ENCODE measurements at places on chromosomes 11 and 22.

DNA sequence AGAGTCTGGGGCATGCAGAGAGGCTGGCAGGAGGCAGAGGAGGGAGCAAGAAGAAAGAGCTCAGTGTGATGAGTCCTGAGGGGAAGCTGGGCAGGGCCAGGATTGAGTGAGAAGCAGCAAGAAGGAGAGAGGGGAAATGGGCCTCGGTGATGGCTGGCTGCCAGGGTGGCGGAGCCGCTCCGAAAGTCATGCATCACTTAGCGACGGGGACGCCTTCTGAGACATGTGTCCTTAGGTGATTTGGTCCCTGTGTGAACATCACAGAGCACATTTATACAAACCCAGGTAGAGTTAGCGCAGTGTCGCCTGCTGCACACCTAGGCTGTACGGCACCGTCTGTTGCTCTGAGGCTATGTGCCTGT is 15.1 kb downstream of the TBC1D22A start:
- no peak overlapping the region for H3K27ac ChIP-seq
- H3K4me1 ChIP-seq = peaks cover 55% of the 10 kb centered on the region
- DNase-seq = peak; percentile 70
- H3K27me3 ChIP-seq = no peaks in the 10 kb centered on the region
- no peak overlapping the region for H3K4me3 ChIP-seq

GRCh38 chr22:27574651-27575050 is 226.9 kb downstream of the MN1 start:
- H3K27me3 ChIP-seq = peaks cover 30% of the 10 kb centered on the region
- no peak overlapping the region for H3K27ac ChIP-seq
- no peak overlapping the region for H3K4me3 ChIP-seq
- H3K36me3 ChIP-seq = no peaks in the 10 kb centered on the region
- no peak for DNase-seq

- no peak overlapping the region for H3K4me3 ChIP-seq
- H3K36me3 ChIP-seq = no peaks in the 10 kb centered on the region
- peaks cover 94% of the 10 kb centered on the region for H3K4me1 ChIP-seq
- H3K27me3 ChIP-seq = no peaks in the 10 kb centered on the region
- no peak overlapping the region for H3K27ac ChIP-seq
- no peak for DNase-seq
Measured at GRCh38 chr11:10655227-10655626, 38.3 kb downstream of the IRAG1 start.

DNA sequence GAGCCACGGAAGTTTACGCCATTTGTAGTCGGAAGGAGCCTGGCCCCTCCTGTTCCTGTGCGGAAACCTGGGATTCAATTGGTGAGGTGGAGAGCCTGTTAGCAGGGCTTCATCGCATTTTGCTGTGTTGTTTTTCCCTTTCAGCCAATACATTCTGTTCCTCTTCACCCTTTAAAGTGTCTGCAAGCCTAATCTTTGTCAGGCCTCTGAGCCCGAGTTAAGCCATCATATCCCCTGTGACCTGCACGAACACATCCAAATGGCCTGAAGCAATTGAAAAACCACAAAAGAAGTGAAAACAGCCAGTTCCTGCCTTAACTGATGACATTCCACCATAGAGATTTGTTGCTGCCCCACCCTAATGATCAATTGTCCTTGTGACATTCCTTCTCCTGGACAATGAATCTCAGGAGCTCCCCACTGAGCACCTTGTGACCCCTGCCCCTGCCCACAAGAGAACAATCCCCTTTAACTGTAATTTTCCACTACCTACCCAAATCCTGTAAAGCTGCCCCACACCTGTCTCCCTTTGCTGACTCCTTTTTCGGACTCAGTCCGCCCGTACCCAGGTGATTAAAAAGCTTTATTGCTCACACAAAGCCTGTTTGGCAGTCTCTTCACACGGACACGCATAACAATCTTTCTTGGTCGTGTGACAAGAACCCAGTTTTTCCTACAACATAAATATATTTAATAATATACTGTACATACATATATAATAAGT is 37.1 kb upstream of the MMP12 start:
- no peaks in the 10 kb centered on the region for H3K36me3 ChIP-seq
- H3K27me3 ChIP-seq = no peaks in the 10 kb centered on the region
- no peak overlapping the region for H3K4me3 ChIP-seq
- H3K4me1 ChIP-seq = no peaks in the 10 kb centered on the region

- H3K4me1 ChIP-seq = peaks cover 48% of the 10 kb centered on the region
- H3K27me3 ChIP-seq = no peaks in the 10 kb centered on the region
- no peaks in the 10 kb centered on the region for H3K36me3 ChIP-seq
Measured at GRCh38 chr11:96155627-96156378, 187.2 kb downstream of the MAML2 start.

GRCh38 chr11:123584737-123585136 is 69.7 kb downstream of the SCN3B start:
- DNase-seq = no peak
- no peaks in the 10 kb centered on the region for H3K4me1 ChIP-seq
- H3K27ac ChIP-seq = no peak overlapping the region

DNA sequence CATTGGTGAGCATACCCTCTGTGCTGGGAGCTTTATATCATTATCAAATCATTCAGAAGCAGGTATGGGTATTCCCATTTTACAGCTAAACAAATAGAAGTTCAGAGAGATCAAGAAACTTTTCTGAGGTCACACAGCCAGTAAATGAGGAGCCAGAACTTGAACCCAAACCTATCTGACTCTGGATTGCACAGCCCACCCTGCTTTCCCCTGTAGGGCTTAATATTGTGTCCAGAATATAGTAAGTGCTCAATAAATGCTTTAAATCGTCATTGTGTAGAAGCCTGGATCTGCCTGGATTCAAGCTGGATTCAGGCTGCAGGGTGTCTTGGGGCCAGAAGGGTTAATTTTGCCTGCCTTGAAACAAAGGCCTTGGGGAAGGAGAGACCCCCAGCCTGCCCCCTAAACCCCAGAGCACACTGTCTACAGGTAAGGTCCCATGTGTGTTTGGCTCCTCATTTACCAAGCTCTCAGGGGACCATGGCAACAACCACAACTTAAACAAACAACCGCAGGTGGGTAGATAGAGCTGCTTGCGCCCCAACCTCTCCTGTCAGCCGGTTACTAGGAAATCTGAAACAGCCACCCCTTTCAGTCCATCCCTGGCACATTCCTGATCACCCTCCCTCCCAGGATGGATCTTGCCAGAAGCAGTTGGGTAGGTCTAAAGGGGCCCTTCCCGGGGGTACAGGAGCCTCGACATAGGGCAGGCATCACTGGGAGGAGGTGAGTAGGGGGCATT is 3.0 kb upstream of the SEC14L3 start:
- H3K4me3 ChIP-seq = no peak overlapping the region
- H3K36me3 ChIP-seq = no peaks in the 10 kb centered on the region
- H3K27me3 ChIP-seq = peaks cover 17% of the 10 kb centered on the region
- H3K4me1 ChIP-seq = no peaks in the 10 kb centered on the region
- DNase-seq = no peak

- peaks cover 25% of the 10 kb centered on the region for H3K4me1 ChIP-seq
- H3K27me3 ChIP-seq = peaks cover 69% of the 10 kb centered on the region
- no peak overlapping the region for H3K27ac ChIP-seq
- DNase-seq = no peak
- H3K4me3 ChIP-seq = peak overlapping the region; percentile 54
- no peaks in the 10 kb centered on the region for H3K36me3 ChIP-seq
Measured at GRCh38 chr11:112963368-112963955, 2.2 kb downstream of the NCAM1 start.

GRCh38 chr22:42560781-42561180 is 7.0 kb downstream of the SERHL2 start:
- no peak overlapping the region for H3K27ac ChIP-seq
- DNase-seq = no peak
- no peaks in the 10 kb centered on the region for H3K4me1 ChIP-seq
- H3K36me3 ChIP-seq = peaks cover under 1% of the 10 kb centered on the region

GRCh38 chr11:131356206-131356605 is 14.2 kb upstream of the NTM start:
- DNase-seq = no peak
- no peak overlapping the region for H3K4me3 ChIP-seq
- H3K4me1 ChIP-seq = no peaks in the 10 kb centered on the region

DNA sequence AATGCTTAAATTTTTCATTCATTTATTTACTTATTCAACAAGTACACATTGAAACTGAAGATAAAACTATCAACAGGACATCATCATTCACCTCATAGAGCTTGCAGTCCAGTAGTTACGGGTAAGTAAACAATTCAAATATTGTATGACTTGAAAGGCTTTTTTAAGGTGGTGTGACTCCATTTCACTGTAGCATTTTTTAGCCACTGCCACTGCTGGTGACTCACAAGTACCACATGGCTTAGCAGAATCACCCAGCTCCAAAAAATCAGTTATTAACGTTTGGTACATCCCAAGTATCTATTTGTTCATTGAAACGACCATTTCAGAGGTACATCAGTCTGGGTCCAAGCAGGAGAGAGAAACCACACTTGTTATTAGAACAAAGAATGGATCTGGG is 427.9 kb upstream of the DDI1 start:
- H3K27ac ChIP-seq = no peak overlapping the region
- H3K27me3 ChIP-seq = no peaks in the 10 kb centered on the region
- no peaks in the 10 kb centered on the region for H3K4me1 ChIP-seq
- H3K4me3 ChIP-seq = no peak overlapping the region

DNA sequence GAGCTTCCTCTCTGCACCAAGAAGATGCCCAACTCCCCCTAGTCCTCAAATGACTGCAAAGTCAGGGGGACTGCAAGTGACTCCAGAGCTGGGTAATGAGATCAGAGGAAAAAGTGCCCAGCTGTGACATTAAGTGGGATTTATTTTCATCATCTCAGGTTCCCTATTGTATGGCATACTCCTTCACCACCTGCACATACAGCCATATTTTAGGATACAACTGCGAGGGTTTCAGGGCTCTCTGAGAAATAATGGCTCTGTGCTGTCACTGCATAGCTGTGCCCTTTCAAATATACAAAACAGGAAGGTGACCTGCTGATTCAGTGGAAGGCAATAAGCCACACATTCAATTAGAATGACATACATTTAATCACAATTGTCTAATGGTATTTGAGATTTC is 45.6 kb upstream of the PLET1 start:
- H3K36me3 ChIP-seq = no peaks in the 10 kb centered on the region
- H3K27ac ChIP-seq = no peak overlapping the region
- no peaks in the 10 kb centered on the region for H3K27me3 ChIP-seq
- DNase-seq = no peak

- no peaks in the 10 kb centered on the region for H3K27me3 ChIP-seq
- no peaks in the 10 kb centered on the region for H3K4me1 ChIP-seq
- no peak for DNase-seq
- H3K36me3 ChIP-seq = no peaks in the 10 kb centered on the region
- no peak overlapping the region for H3K4me3 ChIP-seq
Measured at GRCh38 chr11:100769165-100769564, 82.1 kb downstream of the ARHGAP42 start.

GRCh38 chr22:35021161-35021560 is 44.8 kb upstream of the ISX start:
- DNase-seq = no peak
- H3K27me3 ChIP-seq = peaks cover 13% of the 10 kb centered on the region
- no peaks in the 10 kb centered on the region for H3K4me1 ChIP-seq
- H3K27ac ChIP-seq = no peak overlapping the region
- no peaks in the 10 kb centered on the region for H3K36me3 ChIP-seq

GRCh38 chr11:125903711-125904659 is at the start of gene DDX25:
Gene DDX25, plus strand, starts transcription at chr11:125904508. Its CDS starts 10 bp downstream, at chr11:125904518.
- H3K4me3 ChIP-seq = peak within 1 kb of the TSS; percentile 73
- no peak within 1 kb of the TSS for H3K27ac ChIP-seq
- H3K36me3 ChIP-seq = peaks cover 13% of the 10 kb centered on the region
- no peak for DNase-seq
- H3K4me1 ChIP-seq = peaks cover 19% of the 10 kb centered on the region
- H3K27me3 ChIP-seq = peaks cover 32% of the 10 kb centered on the region

- no peak for DNase-seq
- no peaks in the 10 kb centered on the region for H3K27me3 ChIP-seq
- no peaks in the 10 kb centered on the region for H3K36me3 ChIP-seq
- H3K4me1 ChIP-seq = peaks cover 64% of the 10 kb centered on the region
Measured at GRCh38 chr11:48033918-48034341, 53.6 kb downstream of the PTPRJ start.

GRCh38 chr11:64246871-64247728 is at the start of gene PPP1R14B:
Gene PPP1R14B, minus strand, starts transcription at chr11:64246943. Its CDS starts 270 bp downstream, at chr11:64246673.
- H3K4me3 ChIP-seq = peak within 1 kb of the TSS; percentile 94
- peaks cover 42% of the 10 kb centered on the region for H3K4me1 ChIP-seq
- H3K36me3 ChIP-seq = peaks cover 13% of the 10 kb centered on the region
- no peaks in the 10 kb centered on the region for H3K27me3 ChIP-seq
- H3K27ac ChIP-seq = peak within 1 kb of the TSS; percentile 79

DNA sequence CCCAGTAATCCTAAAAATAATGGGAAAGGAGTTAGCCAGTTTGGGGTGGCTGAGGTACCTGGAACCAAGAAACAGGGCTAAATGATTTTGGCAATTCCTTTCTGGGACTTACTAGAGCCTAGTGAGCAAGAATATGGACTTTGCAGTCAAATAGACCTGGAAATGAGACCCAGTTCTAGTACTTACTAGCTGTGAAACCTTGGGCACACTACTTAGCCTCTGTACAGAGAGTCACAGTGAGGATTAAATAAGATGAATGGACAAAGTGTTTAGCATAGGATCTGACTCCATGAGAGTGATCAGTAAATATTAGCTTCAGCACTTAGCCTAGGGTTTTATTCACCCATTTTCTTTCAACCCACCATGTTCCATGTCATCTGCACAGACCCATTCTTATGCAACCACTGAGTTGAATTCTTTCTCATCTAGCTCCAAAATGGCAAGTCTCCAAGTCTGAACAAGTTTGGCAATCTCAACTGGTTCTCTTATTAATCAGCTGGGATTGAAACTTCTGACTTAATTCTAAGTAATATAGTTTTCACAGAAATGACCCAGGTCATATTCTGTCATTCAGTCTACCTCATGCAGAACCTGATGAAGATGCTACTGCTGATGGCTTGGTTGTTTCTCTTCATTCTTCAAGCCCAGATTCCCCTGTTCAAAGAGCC is 15.0 kb upstream of the SORL1 start:
- H3K4me1 ChIP-seq = peaks cover 14% of the 10 kb centered on the region
- no peaks in the 10 kb centered on the region for H3K36me3 ChIP-seq
- H3K27me3 ChIP-seq = no peaks in the 10 kb centered on the region
- no peak overlapping the region for H3K27ac ChIP-seq
- DNase-seq = no peak
- H3K4me3 ChIP-seq = no peak overlapping the region

GRCh38 chr11:117431436-117431835 is 103.8 kb downstream of the CEP164 start:
- H3K27ac ChIP-seq = no peak overlapping the region
- H3K27me3 ChIP-seq = no peaks in the 10 kb centered on the region
- H3K36me3 ChIP-seq = no peaks in the 10 kb centered on the region
- no peak for DNase-seq
- no peak overlapping the region for H3K4me3 ChIP-seq

GRCh38 chr11:27158456-27159334 is 118.1 kb downstream of the BBOX1 start:
- peaks cover 5% of the 10 kb centered on the region for H3K27me3 ChIP-seq
- H3K27ac ChIP-seq = no peak overlapping the region
- H3K4me1 ChIP-seq = no peaks in the 10 kb centered on the region
- H3K36me3 ChIP-seq = no peaks in the 10 kb centered on the region
- DNase-seq = no peak

GRCh38 chr22:24153353-24153752 is 27.9 kb upstream of the SUSD2 start:
- no peak for DNase-seq
- H3K36me3 ChIP-seq = no peaks in the 10 kb centered on the region
- H3K4me1 ChIP-seq = peaks cover 67% of the 10 kb centered on the region
- H3K27ac ChIP-seq = peak overlapping the region; percentile 68

- DNase-seq = no peak
- peak overlapping the region; percentile 67 for H3K4me3 ChIP-seq
- no peaks in the 10 kb centered on the region for H3K36me3 ChIP-seq
- H3K27ac ChIP-seq = no peak overlapping the region
- no peaks in the 10 kb centered on the region for H3K27me3 ChIP-seq
- peaks cover 51% of the 10 kb centered on the region for H3K4me1 ChIP-seq
Measured at GRCh38 chr11:104965735-104966134, 2.6 kb downstream of the CASP4 start.

Measured in lower lobe of right lung (tissue), 2 donors.